Daoy (cell line): ENCODE measurements at places on chromosomes 6 and 20. TPM values are rescaled to one million over a fixed set of nuclear protein-coding genes. Genes with fewer than 3 reads are reported as not detected.

DNA sequence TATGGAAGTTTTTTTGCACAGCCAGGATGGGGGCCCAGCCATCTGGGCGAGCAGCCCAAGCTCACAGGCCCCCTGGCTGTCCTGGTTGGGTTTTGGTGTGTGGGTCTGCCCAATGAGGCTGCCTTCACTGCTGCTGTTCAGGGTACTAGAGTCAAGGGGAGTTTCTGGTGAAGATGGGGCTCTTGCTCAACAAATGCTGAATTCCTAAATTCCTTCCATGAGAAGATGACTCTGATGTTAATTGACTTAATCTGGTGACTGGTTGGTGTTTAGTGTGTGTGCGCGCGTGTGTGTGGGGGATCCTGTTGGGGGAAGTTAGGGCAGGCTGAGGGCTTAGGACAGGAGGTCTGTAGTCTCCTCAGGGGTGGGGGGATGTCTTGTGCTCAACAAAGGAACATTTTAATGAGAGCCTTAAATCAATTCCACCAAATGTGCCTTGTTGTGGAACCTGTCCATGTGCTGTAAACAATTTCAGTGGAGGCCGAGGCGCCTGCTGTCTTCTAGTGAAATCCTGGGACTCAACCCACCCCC, 1.9 kb downstream of the PTK7 start:
- no peak for DNase-seq

Gene CST3
- total RNA-seq = 46.3 and 46.6 TPM in 2 replicates

GRCh38 chr6:44538131-44538806, 150.8 kb downstream of the CDC5L start:
- DNase-seq = no peak

- no peak for DNase-seq
Observed at GRCh38 chr6:169985121-169986015, 233.9 kb downstream of the ERMARD start.

DNA sequence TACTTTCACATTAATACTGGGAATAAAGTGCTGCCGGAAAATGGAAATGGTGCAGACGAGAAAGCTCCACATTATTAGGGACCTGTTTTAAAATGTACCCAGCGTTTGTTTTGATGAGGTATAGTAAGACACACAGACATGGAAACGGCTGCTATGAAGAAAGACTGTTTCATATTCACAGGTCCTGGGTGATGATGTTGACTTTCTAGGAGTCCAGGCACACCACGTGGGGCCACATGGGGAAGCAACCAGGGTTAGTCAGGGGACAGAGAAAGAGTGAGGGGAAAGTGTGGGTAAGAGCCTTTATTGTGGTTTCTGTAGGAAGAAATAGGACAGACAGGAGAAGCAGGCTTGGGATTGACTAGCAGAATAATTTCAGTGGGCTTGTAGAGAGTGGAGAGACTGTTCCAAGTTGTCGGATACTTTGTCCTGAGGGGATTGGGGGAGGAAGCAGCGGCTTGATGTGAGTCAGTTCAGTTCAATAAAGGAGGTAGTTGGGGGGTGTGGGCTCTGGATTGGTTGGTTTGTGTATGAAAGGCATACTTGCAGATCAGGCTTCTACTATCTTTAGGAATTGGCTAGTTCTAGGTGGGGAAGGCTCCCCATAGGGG, 112.0 kb upstream of the MCHR2 start:
- no peak for DNase-seq

- no peak for DNase-seq
Observed at GRCh38 chr6:108482559-108482958, 78.2 kb upstream of the FOXO3 start.

Gene KCNK16
- not detected in 2 replicates for total RNA-seq

Gene TNXB
- total RNA-seq = 0.11 and 0.24 TPM in 2 replicates

Gene NPBWR2
- not detected in 2 replicates for total RNA-seq

DNA sequence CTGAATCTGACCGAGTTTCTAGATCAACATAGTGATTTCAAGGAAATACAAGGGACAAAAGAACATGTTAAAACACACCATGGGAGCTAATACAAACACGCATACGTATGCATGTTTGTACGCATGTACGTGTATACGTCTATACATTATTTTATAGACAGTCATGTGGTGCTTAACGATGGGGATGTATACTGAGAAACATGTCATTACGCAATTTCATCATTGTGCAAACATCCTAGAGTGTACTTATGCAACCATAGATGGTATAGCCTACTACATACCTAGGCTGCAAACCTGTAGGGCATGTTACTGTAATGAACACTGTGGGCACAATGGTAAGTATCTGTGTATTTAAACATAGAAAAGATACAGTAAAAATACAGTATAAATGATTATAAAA, 25.0 kb upstream of the NELFCD start:
- no peak for DNase-seq

- no peak for DNase-seq
Observed at GRCh38 chr6:14038467-14039437, 78.8 kb upstream of the CD83 start.

Gene TMEM74B
- 0.06 TPM in 1 of 2 replicates, not detected in the other for total RNA-seq

- DNase-seq = peak; percentile 90
Observed at GRCh38 chr6:72464791-72465691, 156.8 kb upstream of the KCNQ5 start.

GRCh38 chr20:46731770-46732169, 22.3 kb downstream of the SLC2A10 start:
- no peak for DNase-seq

DNA sequence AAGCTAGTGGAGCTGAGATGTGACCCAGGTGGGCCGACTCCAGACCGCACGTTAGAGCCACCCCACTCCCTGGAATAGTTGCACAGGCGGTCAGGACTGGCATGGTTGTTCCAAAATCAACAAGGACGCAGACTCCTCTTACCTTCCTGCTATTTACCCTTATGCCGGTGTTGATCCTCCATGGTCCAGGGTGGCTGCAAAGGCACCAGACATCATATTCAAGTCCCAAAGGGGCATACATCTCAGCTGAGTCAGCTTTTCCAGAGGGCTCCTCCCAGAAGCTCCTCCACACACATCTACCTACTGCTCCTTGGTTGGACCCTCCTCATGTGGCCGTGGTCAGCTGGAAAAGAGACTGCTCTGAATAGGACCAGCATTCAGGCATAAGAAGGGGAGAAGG, 112.2 kb downstream of the SYCP2 start:
- no peak for DNase-seq

Gene NDRG3
- total RNA-seq = 6.0 and 9.9 TPM in 2 replicates

Gene DIDO1
- total RNA-seq = 20.6 and 21.4 TPM in 2 replicates

Gene ARG1
- total RNA-seq = not detected in 2 replicates

- DNase-seq = no peak
Observed at GRCh38 chr20:58659841-58660240, 8.8 kb downstream of the STX16 start.

Gene KIF25
- total RNA-seq = not detected in 2 replicates

DNA sequence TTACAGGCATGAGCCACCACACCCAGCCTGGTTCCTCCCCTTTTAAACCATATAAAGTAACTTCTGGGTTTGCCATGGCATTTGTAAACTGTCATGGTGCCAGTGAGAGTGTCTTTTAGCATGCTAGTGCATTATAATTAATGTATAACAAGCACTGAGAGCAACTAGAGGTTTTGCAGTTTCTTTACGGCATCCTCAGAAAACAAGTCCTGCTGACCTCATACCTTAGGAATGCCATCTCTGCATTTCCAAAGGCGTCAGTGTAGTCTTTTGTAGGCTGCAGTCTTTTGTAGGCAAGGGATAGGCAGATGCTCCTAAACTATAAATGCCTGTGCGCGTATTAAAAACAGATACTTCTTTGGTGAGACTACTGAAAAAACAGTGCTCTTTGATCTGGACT, 75.0 kb upstream of the EZR start:
- DNase-seq = peak; percentile 62

Gene GINS1
- total RNA-seq = 37.1 and 37.9 TPM in 2 replicates

GRCh38 chr6:15608396-15608795, 54.4 kb downstream of the DTNBP1 start:
- peak; percentile 71 for DNase-seq

DNA sequence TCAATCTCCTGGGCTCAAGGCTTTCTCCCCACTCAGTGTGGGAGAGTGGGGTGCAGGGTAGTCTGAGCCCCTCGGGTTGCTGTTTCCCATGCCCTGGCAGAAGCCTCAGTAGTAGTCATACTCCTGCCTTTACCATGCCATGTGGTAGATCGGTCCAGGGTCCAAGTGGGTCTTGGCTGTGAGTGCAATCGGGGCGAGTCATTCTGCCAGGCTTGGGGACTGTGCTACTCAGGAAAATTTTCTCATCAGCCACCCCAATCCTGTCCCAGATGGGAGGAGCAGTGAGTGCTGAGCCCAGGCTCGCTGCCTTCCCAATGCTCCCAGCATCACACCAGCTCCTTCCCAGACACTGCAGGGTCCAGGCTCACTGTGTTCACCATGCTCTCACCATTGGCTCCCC, 10.7 kb upstream of the RAET1L start:
- no peak for DNase-seq

Gene ARHGAP40
- not detected in 2 replicates for total RNA-seq

GRCh38 chr6:50549475-50549874, 163.9 kb upstream of the TFAP2D start:
- no peak for DNase-seq

DNA sequence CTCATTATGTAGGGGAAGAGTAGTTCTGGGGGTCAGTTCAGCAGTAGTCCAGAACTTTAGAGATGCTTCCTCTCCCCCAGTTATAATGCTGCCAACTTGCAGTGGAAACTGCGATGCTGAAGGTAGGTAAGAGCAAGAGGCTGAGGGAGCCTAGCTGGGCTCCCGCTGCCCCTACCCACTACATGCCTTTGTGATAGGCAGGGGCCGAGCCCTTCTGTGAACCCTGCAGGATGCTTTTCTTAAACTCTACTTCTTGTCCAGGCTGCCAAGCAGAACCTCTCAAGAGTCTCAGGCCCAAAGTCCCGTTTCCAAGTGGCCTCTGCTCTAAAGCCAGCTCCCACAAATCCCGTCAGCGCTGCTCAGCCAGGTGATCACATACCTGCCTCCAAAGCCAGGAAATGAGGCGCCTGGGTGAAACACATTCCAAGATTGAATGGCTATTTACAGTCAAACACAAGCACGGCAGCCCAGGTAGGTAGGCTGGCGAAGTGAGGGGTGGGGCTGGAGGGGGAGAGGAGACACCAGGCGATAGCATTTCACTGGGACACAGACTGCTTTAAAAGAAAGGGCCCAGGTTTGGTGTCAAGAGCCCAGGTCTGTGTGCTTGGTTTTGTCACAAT, 150.7 kb downstream of the CD24 start:
- no peak for DNase-seq

DNA sequence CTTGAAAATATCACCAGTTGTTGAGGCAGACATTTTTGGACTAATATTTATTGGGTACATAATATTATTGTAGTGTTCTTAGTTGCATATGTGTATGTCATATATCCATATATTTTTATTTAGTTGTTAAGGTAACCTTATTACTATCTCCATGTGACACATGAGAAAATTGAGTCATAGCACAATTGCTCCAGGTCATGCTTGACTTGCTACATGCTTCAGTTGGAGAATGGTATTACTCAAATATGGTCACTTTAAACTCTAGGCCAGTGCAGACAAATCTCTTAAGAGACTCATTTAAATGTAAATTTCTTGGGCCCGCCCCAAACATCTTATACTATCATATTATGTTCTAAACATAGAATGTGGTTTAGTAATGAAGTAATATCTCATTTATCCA, 246.1 kb downstream of the RIMS1 start:
- DNase-seq = peak; percentile 12

Gene SNRPB2
- total RNA-seq = 69.8 and 71.3 TPM in 2 replicates

DNA sequence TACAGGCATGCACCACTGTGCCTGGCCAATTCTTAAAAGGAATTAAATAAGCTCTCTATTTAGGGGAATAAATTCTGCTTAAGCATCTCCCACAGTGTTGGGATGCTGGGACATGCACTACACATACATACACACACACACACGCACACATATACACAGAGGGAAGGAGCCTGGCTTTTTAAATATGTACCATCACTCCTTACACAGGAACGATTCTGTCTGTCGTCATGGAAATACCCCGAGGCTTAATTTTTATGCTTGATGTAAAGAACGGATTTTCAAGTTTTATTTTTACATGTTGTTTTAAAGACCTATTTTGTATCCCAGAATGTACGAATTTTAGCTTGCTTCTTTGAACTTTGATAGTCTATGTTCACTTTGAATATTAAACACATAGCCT, 95.3 kb downstream of the CD109 start:
- DNase-seq = no peak

Gene TBC1D32
- total RNA-seq = 5.4 and 23.4 TPM in 2 replicates

GRCh38 chr6:137093183-137094069, 48.7 kb upstream of the IL20RA start:
- no peak for DNase-seq

DNA sequence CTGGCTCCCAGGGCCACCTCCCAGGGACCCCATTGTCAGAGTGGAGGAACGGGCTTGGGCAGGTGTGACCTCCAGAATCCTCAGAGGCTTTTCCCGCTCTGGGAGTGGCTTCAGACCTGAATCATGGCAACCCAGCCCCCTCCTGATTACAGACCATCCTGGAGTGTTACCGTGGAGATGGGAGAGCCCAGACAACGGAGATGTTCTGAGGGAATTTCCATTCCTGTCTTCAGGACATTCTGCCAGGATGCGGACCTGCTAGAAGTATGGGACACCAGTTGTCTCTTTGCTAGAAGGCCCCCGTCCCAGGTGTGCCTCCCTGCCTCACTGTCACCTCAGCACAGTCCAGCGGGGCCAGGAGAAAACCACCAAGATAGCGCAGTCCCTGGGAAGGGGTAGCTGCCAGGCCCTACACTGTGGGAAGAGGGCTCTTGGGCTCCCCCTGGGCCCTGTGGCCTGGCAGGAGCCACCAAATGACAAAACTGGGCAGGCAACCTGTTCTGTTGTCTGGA, 109.9 kb downstream of the PSMB1 start:
- DNase-seq = no peak

GRCh38 chr20:54633374-54634355, 158.3 kb downstream of the DOK5 start:
- DNase-seq = no peak

Gene VIP
- total RNA-seq = not detected in 2 replicates
